ENCODE measurements at places on chromosomes 11 and 22. TPM values are rescaled to one million over a fixed set of nuclear protein-coding genes. Genes with fewer than 3 reads are reported as not detected.

The SCN3B gene
- not detected for total RNA-seq

The CFL1 gene
- 1,200 TPM for total RNA-seq

The SMC1B gene
- 2.5 TPM for total RNA-seq

The GGT5 gene
- not detected for total RNA-seq

The LRRC56 gene
- total RNA-seq = 3.4 TPM

The DRICH1 gene
- total RNA-seq = not detected

The RBFOX2 gene
- total RNA-seq = 40.4 TPM

The INS gene
- total RNA-seq = not detected

The ARHGAP42 gene
- 7.8 TPM for total RNA-seq

The NOX4 gene
- total RNA-seq = not detected

The NOL12 gene
- 107 TPM for total RNA-seq

- DNase-seq = no peak
Observed at GRCh38 chr11:67628710-67629385, 889 bp downstream of the NUDT8 start.

DNA sequence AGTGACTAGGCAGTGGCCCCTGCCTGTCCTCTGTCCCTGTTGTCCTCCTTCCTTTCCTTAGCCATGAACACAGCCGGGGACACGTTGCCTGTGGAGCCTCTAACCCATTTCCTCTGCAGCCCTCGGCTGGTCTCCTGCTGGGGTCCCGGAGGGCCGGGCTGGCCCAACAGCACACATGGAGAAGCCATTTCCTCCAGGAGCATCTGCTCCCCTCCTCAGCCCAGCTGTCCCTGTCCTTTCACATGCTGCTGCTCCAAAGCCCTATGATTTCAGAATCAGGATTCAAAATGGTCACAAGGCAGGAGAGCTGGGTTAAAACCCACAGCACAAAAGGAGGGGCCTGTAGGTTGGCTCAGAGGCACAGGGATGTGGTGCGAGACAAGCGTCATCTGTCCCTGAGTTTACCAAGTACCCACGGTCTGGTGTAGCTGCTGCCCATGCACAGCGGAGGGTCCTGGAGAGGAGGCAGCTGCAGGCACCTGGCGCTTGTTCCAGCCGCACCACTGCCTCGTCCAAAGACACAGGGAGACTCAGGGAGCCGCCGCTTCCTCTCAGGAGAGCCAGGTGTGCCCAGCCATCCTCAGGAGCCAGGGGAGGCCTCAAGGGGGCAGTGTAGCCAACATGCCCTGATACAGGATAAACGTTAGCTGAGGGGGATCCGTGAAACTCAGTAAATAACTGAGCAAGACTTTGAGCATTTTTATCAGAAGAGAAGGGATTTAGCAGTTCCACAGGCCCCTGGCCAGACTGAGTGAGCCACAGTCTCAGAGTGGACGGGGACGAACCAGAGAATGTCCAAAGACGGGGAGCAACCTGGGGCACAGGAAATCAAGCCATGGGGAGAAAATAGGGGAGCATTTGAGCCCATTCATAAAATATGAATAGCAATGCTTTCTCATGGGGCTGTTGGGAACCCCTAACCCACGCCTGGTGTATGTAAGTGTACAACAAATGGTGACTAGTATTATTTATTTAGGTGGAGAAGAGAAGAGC is 3.9 kb upstream of the VSIG10L2 start:
- DNase-seq = no peak

DNA sequence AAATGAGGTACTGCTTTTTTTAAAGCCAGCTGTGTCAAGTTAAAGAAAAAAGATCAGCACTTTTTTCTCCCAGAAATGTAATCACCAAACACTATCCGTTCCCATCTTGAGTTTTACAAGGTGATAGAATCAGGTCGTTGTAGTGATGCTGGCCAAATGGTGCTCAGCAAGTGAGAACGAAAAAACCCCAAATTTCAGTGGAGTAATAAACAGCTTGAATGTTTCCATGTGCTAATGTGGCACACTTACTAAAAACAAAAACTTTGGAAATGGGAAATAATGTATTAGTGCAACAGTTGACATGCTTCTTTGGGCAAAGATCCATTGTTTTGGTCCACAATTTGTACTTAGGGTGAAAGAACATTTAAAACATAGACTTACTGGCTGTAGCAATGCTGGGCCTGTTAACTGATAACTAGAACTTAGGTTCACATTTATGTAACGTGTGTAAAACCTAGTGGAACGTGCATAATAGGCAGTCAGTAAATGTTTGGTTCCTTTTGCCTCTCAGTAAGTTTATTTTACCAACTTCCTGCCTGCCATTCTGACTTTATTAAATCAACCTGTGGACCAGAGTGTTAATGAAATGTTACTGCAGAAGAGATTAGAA is 15.4 kb upstream of the GDPD4 start:
- no peak for DNase-seq

DNA sequence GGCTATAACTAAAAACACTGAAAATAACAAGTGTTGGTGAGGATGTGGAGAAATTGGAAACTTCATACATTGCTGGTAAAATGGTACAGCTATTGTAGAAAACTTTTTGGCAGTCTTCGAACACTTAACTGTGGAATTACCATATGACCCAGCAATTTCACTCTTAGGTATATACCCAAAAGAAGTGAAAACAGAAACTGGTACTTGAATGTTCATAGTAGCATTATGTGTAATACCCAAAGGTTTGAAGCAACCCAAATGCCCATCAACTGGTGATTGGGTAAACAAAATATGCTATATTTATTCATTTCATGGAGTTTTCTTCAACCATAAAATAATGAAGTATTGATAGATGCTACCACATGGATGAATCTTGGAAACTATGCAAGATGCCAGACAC is 40.8 kb upstream of the FTH1 start:
- DNase-seq = no peak

GRCh38 chr11:11171285-11171684 is 181.8 kb downstream of the CSNK2A3 start:
- no peak for DNase-seq

DNA sequence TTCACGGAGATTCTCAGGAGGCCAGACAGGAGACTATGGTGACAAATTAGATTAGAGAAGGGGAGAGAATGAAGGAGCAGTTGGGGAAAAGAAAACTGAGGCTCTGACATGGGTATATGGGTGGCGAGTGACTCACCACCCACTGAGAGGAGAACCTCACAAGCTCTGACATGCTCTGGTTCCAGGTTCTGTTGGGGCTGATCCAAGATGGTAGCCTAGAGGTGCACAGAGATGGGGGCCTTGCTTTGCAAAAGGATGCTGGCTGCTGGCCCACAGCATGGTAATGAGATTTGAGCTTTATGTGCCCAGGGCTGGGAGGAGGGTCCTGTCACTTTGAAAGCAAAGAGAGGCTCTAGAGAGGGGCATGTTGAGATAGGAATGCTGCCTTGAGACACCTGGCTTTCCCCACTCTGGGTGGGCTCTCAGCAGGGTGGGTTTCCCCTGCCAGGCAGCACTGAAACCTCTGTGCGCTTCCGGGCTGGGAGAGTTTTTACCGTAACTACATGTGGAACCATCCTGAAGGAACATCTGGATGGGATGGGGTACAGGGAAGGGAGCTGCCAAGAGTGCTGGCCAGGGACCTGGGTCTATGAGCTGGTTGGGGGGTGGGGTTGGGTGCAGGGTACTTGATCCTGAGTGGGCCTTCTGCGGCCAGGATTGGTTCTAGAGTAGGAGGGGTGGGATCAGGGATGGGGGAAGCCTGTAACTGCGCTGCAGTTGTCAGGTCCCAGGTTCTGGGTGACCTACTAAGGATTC is 1.2 kb upstream of the GRK2 start:
- no peak for DNase-seq

GRCh38 chr11:78224906-78225420 is 36.2 kb downstream of the USP35 start:
- no peak for DNase-seq

GRCh38 chr11:120714438-120714837 is 202.9 kb downstream of the GRIK4 start:
- DNase-seq = no peak

DNA sequence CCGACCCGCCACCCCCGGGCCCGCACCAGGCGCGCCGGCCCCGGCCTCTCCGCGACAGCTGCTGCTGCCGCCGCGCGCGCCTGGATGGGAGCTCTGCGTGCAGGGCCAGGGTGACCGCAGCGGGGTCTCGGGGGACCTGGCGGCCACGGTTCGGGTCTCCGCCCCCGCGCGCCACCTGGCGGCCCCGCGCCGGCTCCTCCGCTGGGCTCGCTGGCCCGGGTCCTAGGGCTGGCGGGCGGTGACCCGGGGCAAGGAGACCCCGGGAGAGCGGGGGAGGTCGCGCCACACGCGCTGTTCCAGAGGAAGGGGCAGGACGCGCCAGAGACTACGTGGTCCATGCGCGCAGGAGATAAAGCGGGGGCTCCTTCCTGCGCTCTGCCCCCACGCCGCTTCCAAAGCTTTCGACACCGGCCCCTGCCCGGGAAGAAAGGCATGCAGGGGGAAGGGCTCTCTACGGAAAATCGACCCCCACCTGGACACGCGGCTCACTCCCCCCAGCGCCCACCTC is 562 bp downstream of the SHANK2 start:
- peak; percentile 45 for DNase-seq

DNA sequence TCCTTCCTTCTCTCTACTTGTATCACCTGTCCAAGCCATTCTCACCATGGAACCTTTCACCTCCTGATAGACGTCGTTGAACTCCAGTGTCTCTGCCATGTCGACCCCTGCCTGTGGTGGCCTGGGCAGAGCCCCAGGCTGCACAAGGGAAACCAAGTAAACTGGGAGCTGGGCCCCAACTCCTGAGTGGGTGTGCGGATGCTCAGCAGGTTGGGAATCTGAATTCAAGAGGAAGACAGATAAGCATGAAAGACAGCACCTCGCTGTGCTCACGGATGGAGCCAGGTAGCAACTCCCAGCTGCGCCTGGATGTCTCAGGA is 709 bp downstream of the SSRP1 start:
- no peak for DNase-seq

GRCh38 chr11:74749127-74749964 is 697 bp downstream of the RNF169 start:
- DNase-seq = peak; percentile 53

GRCh38 chr11:117970400-117971024 is 15.7 kb upstream of the IL10RA start:
- peak; percentile 1 for DNase-seq

GRCh38 chr22:20130731-20131596 is 640 bp upstream of the ZDHHC8 start:
- DNase-seq = peak; percentile 58

- DNase-seq = peak; percentile 5
Observed at GRCh38 chr11:110463153-110463552, 33.4 kb downstream of the FDX1 start.

DNA sequence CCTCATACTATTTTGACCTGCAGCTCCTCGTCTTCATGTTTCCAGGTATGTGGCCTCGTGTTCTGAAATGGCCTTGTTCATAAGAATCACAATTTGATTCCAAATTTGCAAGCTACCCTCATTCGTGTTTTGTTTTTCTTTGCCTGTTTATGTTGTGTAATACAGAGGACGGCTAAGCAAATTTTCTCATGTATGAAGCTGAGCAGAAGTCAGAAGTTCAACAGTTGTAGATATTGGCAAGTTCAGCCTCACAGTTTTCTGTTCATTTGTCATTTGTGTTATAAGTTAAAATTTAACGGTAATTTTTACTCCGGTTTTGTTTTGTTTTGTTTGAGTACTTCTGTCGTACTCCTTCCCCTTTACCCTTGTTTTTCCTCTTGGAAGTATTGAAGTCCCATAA is 15.4 kb upstream of the CHEK1 start:
- no peak for DNase-seq

DNA sequence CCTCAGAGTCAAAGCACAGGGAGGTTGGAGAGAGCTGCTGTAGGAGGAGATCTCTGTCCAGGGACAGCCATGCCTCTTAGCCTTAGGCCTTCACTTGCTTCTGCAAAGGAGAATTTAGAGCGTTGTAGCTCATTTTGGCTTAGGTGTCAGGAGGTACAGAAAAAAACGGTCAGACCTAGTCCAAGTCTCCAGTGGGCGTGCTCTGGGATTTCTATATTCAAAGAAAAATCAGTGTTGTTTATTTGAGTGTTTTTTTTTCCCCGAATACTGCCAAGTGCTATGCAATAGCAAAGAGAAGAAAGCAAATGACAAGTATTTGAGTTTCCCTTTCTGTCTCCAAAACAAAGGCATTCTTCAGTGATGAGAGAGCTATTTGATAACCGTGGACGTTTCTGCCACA is 22.7 kb upstream of the OPCML start:
- DNase-seq = no peak

GRCh38 chr22:31647523-31648320 is 14.3 kb downstream of the PISD start:
- no peak for DNase-seq

DNA sequence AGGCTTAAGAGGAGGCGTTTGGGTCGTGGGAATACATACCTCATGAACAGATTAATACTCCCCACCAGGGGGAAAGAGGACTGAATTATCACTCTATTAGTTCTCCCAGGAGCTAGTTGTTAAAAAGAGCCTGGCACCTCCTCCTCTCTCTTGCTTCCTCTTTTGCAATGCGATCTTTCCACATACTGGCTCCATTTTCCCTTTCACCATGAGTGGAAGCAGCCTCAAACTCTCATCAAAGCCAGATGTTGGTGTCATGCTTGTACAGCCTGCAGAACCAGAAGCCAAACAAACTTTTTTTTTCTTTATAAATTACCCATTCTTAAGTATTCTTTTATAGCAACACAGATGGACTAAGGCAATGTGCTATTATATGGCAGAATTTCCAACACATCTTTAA is 258.5 kb downstream of the FAM76B start:
- DNase-seq = no peak

- DNase-seq = no peak
Observed at GRCh38 chr22:40819599-40820140, 524 bp upstream of the SLC25A17 start.

- no peak for DNase-seq
Observed at GRCh38 chr22:40076702-40077645, 82.2 kb downstream of the FAM83F start.

All from Caki2 (cell line).